ENCODE measurements at places on chromosomes 13 and 19. TPM values are rescaled to one million over a fixed set of nuclear protein-coding genes. Genes with fewer than 3 reads are reported as not detected.

- peak; percentile 59 for DNase-seq
Observed at GRCh38 chr19:2275588-2276428, 6.2 kb downstream of the PEAK3 start.

GRCh38 chr19:53994811-53995210 is 3.4 kb downstream of the CACNG6 start:
- no peak for DNase-seq

- no peak for DNase-seq
Observed at GRCh38 chr13:104847922-104848321, 1687.5 kb downstream of the EFNB2 start.

GRCh38 chr13:34869696-34870095 is 72.4 kb upstream of the NBEA start:
- no peak for DNase-seq

DNA sequence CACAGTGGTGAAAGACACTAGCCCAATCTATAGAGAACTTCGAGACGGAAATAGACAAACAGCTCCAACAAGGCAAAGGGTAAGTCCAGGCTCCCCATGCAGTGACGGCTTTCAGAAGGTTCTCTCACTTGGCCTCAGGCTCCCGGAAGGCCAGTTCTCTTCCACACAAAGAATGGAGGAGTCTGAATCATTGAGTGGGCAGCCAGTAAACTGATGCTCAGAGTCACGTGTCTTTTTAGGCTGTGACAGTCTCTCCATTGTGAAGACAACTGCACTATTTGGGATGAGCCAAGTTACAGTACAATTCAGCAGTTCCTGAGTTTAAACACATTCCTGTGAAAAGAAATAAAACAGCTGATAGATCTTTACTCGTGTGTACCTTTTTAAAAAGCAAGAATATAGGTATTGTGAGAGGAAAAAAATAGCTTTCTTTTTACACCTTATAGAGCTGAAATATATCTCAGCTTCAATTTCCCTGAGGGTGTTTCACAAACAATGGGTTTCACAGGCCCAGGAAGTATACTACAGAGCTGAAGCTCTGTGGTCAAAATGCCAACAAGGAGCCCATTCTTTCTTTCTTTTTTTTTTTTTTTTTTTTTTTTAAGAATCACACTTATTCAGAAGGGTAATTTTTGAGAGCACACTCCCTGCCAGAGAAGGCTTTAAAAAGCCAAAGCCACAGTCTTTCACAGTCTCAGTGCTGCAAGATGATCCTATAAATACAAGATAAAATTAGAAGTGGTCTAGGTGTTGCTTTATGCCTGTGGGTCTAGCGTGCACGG is 135.1 kb downstream of the FREM2 start:
- no peak for DNase-seq

- DNase-seq, result no peak
Observed at GRCh38 chr19:7427944-7428343, 60.9 kb downstream of the PEX11G start.

GRCh38 chr19:15304140-15304705 is 28.1 kb downstream of the BRD4 start:
- DNase-seq, result no peak

The MYO1F gene
- total RNA-seq, result 9.2 TPM

The GRIN3B gene
- total RNA-seq, result not detected

The SYDE1 gene
- 13.7 TPM for total RNA-seq

DNA sequence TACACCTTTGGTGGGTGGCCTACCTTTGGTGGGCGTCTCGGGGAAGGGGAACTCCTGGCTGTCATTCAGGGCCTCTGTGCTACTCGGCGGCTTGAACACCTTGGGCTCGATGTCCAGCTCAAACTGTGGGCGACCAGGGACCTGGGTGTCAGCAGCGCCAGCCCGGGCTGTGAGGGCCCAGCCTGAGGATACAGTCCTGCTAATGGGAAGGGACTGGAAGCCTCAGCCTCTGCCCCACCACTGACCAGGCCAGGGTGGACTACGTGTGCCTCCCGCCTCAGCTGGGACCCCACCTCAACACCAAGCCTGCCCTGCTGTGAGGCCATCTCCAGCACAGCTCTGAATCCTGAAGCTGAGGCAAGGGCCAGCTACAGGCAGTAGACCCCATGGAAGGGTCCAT is 7.7 kb downstream of the TMEM259 start:
- DNase-seq, result no peak

The CYP4F2 gene
- total RNA-seq, result 24.2 TPM

- DNase-seq, result peak; percentile 86
Observed at GRCh38 chr19:55353803-55354697, 469 bp downstream of the COX6B2 start.

DNA sequence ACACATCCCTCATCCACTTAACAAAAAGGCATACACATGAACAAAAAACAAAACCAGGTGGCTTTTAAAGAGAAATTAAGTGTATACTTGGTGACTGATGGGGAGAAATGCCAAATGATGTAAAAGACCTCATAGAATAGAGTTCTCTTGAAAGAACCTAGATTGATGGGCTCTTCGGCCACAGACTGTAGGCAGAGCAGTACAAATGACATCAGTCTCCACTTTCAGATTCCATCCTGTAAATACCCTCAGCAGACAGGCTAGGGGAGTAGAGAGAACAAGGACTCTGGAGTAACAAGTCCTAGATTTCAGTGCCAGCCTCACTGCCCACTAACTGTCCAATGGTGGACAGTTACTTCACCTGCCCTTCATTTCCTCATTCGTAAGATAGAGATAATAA is 203.8 kb downstream of the MZT1 start:
- DNase-seq, result no peak

The NR2F6 gene
- 173 TPM for total RNA-seq

- no peak for DNase-seq
Observed at GRCh38 chr19:44573627-44574026, 39.7 kb upstream of the IGSF23 start.

- no peak for DNase-seq
Observed at GRCh38 chr13:64256751-64257150, 2841.1 kb upstream of the PCDH20 start.

DNA sequence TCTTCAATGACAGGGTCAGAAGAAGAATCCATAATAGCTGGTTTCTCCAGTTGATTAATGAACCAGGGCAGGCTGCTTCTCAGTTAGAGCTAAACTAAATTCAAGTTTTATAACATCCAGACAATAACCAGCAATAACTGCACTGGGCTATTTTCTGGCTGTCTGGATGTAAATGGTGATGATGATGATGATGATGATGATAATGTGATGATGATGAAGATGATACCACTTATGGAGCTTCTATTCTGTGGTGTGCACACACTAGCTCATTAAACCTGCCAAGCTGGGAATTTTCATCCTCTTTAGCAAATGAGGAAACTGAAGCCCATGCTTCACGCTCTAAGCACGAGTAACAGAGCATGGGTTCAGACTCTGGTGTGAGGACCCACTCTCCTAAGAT is 132.2 kb downstream of the OXGR1 start:
- no peak for DNase-seq

DNA sequence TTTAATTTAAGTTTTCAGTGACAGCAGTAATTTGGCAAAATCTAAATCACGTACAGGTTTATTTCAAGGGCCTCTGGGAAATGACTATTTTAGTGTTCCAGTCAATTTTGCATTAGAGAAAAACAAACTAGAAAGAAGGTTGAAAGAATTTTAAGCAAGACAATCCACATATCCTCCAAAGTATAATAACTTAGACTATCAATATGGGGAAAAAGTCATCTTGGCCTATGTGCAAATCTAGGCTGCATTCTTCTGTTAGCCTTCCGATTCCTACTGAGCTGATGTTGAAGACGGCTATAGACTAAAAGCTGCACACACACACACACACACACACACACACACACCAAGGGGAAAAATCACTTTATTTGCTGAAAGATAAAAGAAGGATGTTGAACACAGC is 81.3 kb downstream of the SLITRK6 start:
- DNase-seq, result no peak

- peak; percentile 87 for DNase-seq
Observed at GRCh38 chr13:112159575-112160547, 92.9 kb downstream of the SOX1 start.

GRCh38 chr19:556611-557382 is 12.9 kb downstream of the GZMM start:
- no peak for DNase-seq

GRCh38 chr13:97191142-97191541 is 31.0 kb upstream of the MBNL2 start:
- DNase-seq, result no peak

The KLK2 gene
- total RNA-seq, result not detected
